ENCODE measurements at places on chromosomes 6 and 20. TPM values are rescaled to one million over a fixed set of nuclear protein-coding genes. Genes with fewer than 3 reads are reported as not detected.

The SPATS1 gene
- polyA plus RNA-seq = not detected

The ZNF831 gene
- 0.08 TPM for polyA plus RNA-seq

The ANKEF1 gene
- polyA plus RNA-seq = 7.3 TPM

The PACRG gene
- 16.4 TPM for polyA plus RNA-seq

The OR2B6 gene
- polyA plus RNA-seq = 0.20 TPM

The LMBRD1 gene
- 115 TPM for polyA plus RNA-seq

The ANKRD66 gene
- not detected for polyA plus RNA-seq

The NKAIN4 gene
- 41.3 TPM for polyA plus RNA-seq

The SAMHD1 gene
- polyA plus RNA-seq = 22.2 TPM

The PROKR2 gene
- not detected for polyA plus RNA-seq

The SLC26A8 gene
- 0.27 TPM for polyA plus RNA-seq

The METTL24 gene
- polyA plus RNA-seq = 15.6 TPM

The IMPG1 gene
- polyA plus RNA-seq = 2.9 TPM

The CSNK2B gene
- polyA plus RNA-seq = 246 TPM

The HTR1B gene
- 0.27 TPM for polyA plus RNA-seq

The APOM gene
- polyA plus RNA-seq = 110 TPM

The POU3F2 gene
- polyA plus RNA-seq = 0.19 TPM

The DNMT3B gene
- 7.6 TPM for polyA plus RNA-seq

The CCN2 gene
- polyA plus RNA-seq = 240 TPM

The ARMC12 gene
- 1.7 TPM for polyA plus RNA-seq

The TMEM242 gene
- 12.7 TPM for polyA plus RNA-seq
